DND-41 (cell line): ENCODE measurements at places on chromosomes 11 and 22.

GRCh38 chr11:99818991-99819390, 798.2 kb downstream of the CNTN5 start:
- H3K27me3 ChIP-seq = no peaks in the 10 kb centered on the region
- no peak overlapping the region for H3K27ac ChIP-seq
- no peaks in the 10 kb centered on the region for H3K4me1 ChIP-seq
- H3K4me3 ChIP-seq = no peak overlapping the region

DNA sequence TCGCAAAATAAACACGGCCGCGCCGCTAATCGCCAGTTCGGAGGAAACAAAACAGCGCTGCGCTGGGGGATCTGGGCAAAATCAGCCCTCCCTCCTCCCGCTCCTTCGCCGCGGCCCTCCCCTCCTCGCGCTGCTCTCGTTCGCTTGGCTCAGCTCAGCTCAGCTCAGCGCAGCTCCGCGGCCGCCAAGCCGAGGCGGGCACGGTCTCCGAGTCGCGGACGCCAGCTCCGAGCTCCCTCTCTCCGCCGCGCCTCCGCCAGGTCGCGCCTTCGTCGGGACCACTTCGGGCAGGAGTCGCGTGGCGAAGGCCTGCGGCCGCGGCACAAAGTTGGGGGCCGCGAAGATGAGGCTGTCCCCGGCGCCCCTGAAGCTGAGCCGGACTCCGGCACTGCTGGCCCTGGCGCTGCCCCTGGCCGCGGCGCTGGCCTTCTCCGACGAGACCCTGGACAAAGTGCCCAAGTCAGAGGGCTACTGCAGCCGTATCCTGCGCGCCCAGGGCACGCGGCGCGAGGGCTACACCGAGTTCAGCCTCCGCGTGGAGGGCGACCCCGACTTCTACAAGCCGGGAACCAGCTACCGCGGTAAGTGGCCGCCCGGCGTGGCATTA, at the start of gene SPON1:
Gene SPON1 (plus strand): TSS at position 162 of the 607 bp plus-strand sequence. CDS start 182 bp downstream, at position 344.
- H3K36me3 ChIP-seq = no peaks in the 10 kb centered on the region
- no peak within 1 kb of the TSS for H3K27ac ChIP-seq
- H3K4me1 ChIP-seq = no peaks in the 10 kb centered on the region
- H3K4me3 ChIP-seq = no peak within 1 kb of the TSS
- peaks cover 43% of the 10 kb centered on the region for H3K27me3 ChIP-seq

DNA sequence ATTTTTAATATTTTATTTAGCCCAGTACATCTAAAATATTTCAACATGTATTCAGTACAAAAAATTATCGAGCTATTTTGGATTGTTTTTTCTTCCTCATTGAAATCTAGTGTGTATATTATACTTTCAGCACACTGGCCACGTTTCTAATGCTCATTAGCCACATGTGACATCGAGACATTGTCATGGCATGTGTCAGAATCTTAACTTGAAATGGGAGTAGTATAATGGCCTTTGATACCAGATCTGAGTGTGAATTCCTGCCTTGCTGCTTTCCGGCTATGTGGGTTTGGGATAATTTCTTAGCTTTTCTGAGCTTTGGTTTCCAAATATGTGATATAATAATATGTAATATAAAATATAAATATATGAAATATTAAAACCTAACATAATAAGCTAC, 54.3 kb downstream of the BCL2L13 start:
- H3K27me3 ChIP-seq = no peaks in the 10 kb centered on the region
- H3K36me3 ChIP-seq = peaks cover 17% of the 10 kb centered on the region
- no peak overlapping the region for H3K27ac ChIP-seq
- no peaks in the 10 kb centered on the region for H3K4me1 ChIP-seq

DNA sequence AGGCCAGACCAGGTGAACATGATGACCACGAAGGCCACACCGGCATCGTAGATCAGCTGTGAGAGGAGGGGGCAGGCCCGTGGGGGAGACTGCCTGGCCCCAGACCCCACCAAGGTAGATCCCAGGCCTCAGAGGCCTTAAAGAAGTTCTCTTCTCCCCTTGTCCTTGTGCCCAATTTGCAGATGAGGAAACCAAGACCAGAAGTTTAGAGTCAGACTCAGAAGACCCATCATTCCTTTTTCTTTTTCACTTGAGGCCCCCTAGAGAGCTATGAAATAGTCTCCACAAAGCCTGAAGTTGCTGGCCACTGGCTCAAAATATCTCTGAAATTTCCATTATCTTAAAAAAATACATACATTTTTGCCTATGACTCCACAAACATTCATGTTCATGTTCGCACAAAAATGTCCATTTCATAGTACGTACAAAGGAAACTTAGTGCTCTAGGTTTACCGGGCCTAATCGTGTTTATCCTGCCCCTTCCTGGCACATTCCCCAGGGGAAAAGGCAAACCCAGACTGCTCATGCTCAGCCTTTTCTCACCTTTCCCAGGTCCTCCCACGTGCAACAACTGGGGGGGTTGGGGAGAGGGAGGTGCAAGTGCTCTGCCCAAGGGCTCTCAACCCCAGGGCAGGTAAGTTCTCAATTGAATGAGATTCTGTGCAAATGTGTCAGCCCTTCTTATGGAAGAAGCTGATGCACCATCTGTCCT, 19.2 kb downstream of the SLC43A1 start:
- H3K4me1 ChIP-seq = peaks cover 8% of the 10 kb centered on the region
- H3K27ac ChIP-seq = no peak overlapping the region
- DNase-seq = no peak

DNA sequence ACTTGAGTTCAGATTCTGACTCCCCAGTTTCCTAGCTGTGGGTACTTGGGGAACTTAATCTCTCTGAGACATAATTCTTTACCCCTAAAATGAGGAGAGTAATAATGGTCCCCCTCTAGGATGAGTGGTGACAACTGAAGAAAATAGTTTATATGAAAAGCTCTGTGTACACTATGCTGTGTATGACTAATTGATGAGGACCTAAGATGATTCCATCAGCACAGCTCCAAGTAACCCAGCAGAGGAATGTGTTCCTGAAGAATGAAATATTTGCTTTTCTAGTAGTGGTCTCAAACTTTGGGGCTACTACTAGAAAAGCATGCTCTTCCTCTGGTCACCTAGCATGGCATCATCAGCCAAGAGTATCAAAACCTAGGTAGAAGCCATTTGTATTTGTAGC, 217.3 kb upstream of the NARS2 start:
- peaks cover 5% of the 10 kb centered on the region for H3K27me3 ChIP-seq
- DNase-seq = no peak
- no peak overlapping the region for H3K4me3 ChIP-seq
- H3K4me1 ChIP-seq = no peaks in the 10 kb centered on the region
- no peak overlapping the region for H3K27ac ChIP-seq

GRCh38 chr11:61862714-61863547, 28.4 kb downstream of the FADS3 start:
- H3K4me1 ChIP-seq = no peaks in the 10 kb centered on the region
- no peak overlapping the region for H3K4me3 ChIP-seq
- no peak overlapping the region for H3K27ac ChIP-seq
- no peaks in the 10 kb centered on the region for H3K27me3 ChIP-seq
- peaks cover 85% of the 10 kb centered on the region for H3K36me3 ChIP-seq

GRCh38 chr11:76371170-76371569, 9.8 kb downstream of the THAP12 start:
- no peaks in the 10 kb centered on the region for H3K36me3 ChIP-seq
- DNase-seq = no peak
- no peaks in the 10 kb centered on the region; the same call in 1 of the 2 replicates for H3K4me1 ChIP-seq
- no peak overlapping the region for H3K27ac ChIP-seq

- no peak for DNase-seq
- H3K27ac ChIP-seq = no peak overlapping the region
- H3K4me3 ChIP-seq = no peak overlapping the region
- no peaks in the 10 kb centered on the region for H3K36me3 ChIP-seq
Measured at GRCh38 chr22:38523479-38523878, 17.4 kb upstream of the DDX17 start.

DNA sequence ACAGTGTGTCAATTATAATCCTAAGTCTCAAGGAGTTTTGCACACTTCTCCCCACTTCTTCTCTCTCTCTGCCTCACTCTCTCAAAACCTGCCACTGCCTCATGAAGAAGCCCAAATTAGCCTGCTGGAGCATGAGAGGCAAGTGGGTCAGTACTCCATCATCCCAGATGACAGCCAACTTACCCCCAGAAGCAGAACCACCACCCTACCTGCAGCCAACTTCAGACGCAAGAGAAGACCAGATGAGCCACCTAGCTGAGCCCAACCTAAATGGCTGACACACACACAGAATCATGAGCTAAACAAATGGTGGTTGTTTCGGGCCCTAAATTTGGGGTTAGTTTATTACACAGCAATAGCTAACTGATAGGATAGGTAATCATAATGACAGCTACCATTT, 61.2 kb downstream of the CD82 start:
- no peaks in the 10 kb centered on the region for H3K27me3 ChIP-seq
- H3K36me3 ChIP-seq = peaks cover under 1% of the 10 kb centered on the region; the same call in 1 of the 2 replicates
- no peak overlapping the region for H3K27ac ChIP-seq
- H3K4me1 ChIP-seq = no peaks in the 10 kb centered on the region
- peak; percentile 2 for DNase-seq

DNA sequence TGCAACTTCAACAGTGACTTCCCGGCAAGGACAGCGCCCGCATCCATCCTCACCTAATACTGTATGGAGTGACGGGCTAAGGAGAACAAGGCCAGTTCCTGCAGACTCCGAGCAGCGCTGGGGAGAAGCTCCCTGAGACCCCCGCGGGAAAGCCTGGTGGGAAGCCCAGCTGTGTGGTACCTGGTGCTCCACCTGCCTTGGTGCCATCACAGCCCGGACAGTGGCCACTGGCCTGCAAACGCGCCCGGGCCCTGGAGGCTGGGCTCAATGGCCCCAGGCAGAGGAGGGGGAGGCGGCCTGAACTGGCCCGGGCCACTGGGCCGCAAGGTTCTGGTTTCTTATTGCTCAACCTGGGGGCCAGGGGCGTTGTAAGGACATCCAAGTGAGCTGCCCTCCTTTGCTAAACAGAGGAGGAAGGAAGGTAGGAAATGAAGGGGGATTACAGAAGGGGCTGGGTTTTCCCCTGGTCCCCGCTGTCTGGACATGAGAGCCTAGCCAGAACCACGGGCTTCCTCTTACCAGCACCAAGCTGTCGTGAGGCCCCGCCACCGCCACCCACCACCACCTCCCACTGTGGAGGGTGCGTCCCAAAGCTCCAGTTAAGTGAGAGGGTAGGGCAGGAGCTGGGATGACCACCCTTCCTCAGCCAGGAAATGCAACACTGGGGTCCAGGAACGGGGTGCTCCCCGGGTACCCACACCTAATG, 8.5 kb upstream of the CDC42BPG start:
- peaks cover 44% of the 10 kb centered on the region for H3K36me3 ChIP-seq
- H3K4me3 ChIP-seq = no peak overlapping the region
- DNase-seq = no peak
- no peak overlapping the region for H3K27ac ChIP-seq
- 0 out of 2 replicates have a peak, but pooled peaks cover 4% of the 10 kb centered on the region for H3K4me1 ChIP-seq

GRCh38 chr11:93541884-93542810, 1.0 kb downstream of the SMCO4 start:
- peak overlapping the region; percentile 59 for H3K27ac ChIP-seq
- H3K36me3 ChIP-seq = no peaks in the 10 kb centered on the region
- H3K4me3 ChIP-seq = peak overlapping the region; percentile 69
- H3K4me1 ChIP-seq = peaks cover 25% of the 10 kb centered on the region
- DNase-seq = peak; percentile 73
- H3K27me3 ChIP-seq = no peaks in the 10 kb centered on the region
